ENCODE measurements at places on chromosomes 7 and 10.

- no peak for DNase-seq
These were observed 75.1 kb downstream of the ZMIZ1 start for GRCh38 chr10:79143879-79144278.

DNA sequence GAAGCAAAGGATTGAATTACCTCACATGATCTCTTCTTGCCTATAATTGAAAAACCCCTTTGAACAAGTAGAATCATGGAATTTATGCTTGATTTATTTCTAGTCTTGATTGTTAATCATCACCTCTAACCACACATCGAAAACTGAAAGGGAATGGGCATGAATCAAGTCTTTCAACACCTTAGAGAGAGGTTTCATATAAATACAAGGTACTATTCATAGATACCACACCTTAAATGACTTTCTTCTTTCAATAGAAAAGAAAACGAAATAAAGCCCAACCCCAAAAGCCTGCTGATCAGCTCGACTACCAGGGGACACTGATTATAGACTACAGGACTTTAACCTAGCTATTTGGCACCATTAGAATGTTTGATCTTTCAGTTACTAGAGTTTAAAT, 128.6 kb upstream of the PTPRZ1 start:
- DNase-seq, result no peak

- no peak for DNase-seq
These were observed 43.5 kb downstream of the VWA2 start for GRCh38 chr10:114282526-114282925.

DNA sequence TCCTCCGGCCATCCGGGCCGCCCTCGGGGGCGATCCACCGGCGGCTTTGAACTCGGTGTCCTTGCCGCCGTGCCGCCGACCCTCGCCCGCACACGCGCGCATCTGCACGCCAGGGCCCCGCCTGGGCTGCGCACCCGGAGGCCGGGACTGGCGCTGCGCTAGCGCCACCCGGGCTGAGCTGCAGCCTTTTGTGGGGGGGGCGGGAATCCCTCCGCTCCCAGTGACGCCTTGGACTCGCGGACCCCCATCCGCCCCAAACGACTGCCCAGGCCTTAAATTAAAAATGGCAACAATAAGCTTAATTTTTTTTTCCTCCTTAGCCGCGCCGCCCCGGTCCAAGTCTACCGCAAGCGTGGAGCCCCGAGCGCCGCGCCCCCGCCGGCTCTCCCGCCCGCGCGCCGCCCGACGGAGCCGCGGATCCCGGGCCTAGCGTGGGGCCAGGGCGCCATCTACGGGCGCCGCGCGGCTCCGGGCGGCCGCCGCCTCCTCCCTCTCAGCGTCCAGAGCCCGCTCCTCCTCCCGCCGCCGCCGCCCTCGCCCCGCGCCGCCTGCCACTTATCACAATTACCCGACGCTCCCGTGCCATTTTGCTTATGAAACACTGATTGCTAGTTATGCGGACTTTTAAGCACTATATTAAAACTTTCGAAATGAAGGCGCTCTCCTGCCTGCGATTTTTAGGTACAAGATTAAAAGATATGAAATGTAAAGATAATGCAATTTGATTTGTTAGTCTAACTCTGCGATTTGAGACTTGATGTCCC, 7.5 kb upstream of the EBF3 start:
- DNase-seq, result peak; percentile 80

- no peak for DNase-seq
These were observed 149.8 kb upstream of the PRKCQ start for GRCh38 chr10:6729861-6730344.

DNA sequence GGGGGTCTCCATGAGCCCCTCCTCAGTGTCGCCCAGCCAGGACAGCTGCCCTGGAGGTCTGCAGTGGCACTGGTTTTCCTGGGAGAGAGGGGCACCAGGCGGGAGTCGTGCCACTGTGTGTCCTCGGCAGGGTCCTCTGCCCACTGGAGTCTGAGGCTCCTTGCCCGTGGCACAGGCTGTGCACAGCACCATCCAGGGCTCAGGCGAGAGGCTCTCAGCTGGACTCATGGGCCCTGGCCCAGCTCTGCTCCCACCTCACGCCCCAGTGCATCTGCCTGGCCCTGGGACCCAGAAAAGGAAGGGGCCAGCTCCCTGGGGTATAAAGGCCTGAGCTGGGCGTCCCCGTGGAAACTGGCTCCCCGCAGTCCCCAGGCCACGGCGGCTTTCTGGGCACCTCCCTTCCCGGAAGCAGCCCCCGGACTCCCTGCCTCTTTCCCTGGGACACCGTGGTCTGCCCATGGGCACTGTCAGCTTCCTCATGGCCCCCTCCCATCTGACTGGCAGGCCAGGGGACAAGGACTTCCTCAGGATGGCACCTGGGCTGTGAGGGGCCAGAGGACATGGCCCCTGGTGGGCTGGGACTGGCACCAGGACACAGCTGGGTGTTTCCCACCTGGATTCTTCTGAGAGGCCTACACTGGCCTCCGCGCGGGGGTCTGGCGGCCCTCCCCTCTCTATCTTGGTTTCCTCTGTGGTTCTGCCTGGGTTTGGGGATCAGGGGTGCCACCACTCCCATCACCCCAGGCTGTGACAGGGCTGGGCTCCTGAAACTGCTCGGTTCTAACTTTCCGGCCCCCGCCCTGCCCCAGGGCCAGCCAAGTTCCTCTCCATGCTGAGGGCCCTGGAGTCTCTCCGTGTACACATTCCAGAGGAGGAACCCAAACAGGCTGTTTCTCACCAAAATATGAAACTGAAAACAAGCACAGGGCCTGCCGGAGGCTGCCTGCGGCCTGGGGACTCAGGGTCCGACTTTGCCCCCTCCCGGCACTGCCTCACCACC, 5.5 kb downstream of the FOXL3 start:
- DNase-seq, result no peak

DNA sequence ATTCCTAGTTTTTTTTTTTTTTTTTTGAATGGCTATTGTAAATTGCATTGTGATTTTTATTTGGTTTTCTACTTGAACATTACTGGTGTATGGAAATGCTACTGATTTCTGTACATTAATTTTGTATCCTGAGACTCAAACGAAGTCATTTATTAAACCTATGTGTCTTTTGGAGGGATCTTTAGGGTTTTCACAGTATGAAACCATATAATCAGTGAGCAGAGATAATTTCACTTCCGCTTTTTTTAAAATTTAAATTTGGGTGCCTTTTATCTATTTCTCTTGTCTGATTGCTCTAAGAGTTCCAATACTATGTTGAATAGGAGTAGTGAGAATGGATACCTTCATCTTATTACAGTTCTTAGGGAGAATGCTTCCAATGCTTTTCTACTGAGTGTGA, 102.7 kb downstream of the ZWINT start:
- no peak for DNase-seq

- DNase-seq, result no peak
These were observed 95.0 kb downstream of the DGKB start for GRCh38 chr7:14807507-14807906.

DNA sequence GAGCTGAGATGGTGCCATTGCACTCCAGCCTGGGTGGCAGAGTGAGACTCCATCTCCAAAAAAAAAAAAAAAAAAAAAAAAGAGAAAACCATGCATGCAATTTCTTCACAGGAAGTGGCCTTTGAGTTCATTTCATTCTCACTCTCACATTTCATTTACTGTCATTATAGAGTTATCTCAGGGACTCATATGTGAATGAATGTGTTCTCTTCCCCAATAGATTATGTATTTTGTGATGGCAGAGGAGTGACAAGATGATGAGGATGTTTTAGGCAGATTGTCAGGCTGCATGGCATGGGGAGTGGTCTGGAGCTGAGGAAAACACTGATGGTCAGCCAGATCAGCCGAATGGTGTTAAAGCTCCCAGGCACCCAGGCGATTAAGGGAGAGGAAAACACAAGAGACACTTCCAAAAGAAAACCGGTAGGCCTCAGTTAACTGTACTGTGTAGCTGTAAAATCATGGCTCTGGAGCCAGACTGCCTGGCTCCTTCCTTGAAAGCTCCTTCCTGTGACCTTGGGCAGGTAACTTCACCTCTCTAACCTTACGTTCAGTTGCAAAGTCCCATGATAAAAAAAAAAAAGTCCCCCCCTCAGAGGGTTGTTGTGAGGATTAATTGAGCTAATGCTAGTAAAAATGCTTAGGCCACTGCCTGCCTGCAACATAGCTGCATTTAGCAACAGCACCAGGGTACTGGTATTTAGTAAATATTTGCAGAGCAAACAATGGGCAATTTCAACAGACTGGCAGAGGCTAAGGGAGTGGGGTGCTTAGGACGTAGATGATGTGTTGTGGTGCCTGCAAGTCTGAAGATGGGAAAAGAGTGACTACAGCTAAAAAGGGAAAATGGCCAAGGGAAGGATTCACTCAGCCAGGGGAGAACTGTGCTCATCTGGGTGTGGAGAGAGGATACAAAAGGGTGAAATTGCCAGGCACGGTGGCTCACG, 6.9 kb downstream of the FRAT2 start:
- DNase-seq, result no peak

DNA sequence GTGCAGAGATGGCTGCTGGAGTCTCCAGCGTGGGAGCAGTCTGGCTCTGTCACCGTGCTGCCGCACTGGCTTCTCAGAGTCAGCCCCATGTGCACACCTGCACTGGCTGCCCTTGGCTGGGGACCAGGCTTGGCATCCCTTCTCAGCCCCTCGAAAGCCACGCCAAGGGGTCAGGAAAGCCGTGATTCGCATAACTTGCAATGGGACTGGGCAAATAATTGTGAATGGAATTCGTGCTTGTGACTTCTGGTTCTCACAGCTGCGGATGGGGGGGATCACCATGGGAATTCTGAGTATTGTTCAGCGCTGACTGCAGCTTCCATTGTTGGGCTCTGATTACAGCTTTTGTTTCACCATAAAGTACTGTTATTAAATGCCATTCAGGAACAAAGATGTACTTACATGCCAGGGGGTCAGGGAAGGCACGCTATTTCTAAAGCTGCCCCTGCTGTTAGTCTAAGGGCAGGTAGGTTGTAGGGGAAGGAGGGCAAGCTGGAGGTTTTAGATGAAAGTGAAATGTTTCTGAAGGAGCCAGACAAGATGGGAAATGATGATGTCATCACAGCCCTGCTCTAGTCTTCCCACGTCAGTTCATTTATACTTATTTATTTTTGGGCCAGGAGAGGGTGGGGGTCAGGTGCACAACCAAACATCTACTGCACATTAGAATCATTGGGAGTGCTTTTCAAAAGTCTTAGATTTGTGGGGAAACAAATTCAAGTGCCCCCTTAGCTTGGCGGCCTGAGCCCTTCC, 5.8 kb upstream of the PLEKHA1 start:
- DNase-seq, result no peak
